ENCODE measurements at places on chromosomes 4 and X.

DNA sequence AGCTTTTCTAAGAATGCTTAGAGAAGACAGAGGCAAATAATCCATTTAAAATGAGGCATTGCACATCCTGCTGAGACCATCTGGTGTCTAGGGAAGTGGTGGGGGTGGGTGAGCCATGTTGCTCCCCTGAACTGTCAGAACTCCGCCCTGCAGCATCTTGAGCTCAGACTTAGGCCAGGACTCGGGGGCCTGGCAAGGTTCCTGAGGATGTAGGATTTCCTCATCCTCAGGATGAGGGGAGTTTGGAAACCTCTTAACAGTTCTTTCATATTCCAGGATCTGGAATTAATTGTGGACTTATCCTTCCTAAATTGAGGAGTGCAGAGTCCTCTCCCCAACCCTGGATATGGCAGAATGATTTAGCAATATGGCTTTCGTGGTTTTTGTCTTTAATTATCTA lies 6.6 kb downstream of the TLL1 start:
- DNase-seq = no peak

GRCh38 chr4:101806914-101807313 lies 16.4 kb downstream of the BANK1 start:
- no peak for DNase-seq

DNA sequence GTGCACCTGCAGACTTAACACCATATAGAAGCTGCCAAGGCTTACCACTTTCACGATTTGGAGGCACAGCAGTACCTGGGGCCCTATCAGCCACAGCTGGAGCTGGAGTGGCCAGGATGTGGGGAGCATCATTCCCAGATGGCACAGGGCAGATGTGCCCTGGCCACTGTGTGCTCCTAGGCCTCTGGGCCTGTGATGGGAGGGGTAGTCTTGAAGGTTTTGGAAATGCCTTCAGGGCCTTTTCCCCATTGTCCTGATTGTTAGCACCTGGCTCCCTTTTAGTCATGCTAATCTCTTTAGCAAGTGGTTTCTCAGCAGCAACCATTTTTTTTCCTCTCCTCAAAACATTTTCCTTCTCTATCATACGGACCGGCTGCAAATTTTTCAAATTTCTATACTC lies 490.2 kb downstream of the RAB28 start:
- no peak for DNase-seq

- no peak for DNase-seq
Measured at GRCh38 chr4:2671267-2671895, 84.8 kb downstream of the TNIP2 start.

Measured in NCI-H1105 treated with DMSO at 0.1 percent for 48 hours (cell line).